ENCODE measurements at places on chromosomes 6 and 20.

- DNase-seq: no peak
Measured at GRCh38 chr6:164695896-164696295, 613.5 kb downstream of the C6orf118 start.

DNA sequence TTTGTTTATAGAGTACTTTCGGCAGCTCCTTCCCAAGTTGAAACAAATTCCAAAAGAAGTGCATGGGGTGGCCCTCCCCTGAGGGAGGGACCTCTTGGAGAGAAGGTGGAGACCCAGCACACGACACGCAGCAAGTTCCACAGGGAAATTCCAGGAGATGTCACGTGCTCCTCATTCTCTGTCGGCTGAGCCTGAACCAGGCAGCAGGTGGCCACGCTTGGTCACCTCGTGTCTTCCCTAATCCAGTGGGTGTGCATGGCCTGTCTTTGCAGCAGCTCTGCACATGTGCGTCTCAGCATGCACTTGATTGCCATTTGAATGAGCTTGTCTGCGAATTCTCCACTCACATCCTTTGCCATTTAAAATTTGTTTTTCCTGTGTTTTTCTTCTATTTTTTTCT is 357.4 kb downstream of the CDH4 start:
- DNase-seq: no peak

- no peak for DNase-seq
Measured at GRCh38 chr20:10213526-10213925, 5.1 kb upstream of the SNAP25 start.

DNA sequence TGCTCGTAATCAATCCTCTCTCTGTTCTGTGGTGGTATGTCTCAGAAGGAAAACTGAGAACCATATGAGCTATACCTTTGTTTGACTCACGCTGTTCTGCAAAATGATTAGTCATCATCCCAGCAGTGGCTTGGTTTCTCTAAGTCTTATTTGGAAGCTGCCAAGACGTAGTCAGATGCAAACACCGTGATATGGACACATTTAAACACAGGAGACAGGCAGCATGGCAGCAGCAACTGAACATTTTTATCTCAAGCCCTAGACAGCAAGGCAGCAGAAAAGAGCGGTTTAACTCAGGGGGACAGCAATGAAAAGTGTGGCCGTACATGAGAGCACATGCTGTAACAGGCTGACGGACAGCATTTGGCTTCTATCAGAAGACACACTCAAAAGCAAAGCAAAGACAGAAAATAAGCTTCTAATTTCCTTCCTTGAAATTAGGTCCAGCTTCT is 1295.1 kb downstream of the EPHA7 start:
- DNase-seq: no peak

GRCh38 chr6:17035257-17036064 is 66.4 kb upstream of the STMND1 start:
- DNase-seq: no peak

DNA sequence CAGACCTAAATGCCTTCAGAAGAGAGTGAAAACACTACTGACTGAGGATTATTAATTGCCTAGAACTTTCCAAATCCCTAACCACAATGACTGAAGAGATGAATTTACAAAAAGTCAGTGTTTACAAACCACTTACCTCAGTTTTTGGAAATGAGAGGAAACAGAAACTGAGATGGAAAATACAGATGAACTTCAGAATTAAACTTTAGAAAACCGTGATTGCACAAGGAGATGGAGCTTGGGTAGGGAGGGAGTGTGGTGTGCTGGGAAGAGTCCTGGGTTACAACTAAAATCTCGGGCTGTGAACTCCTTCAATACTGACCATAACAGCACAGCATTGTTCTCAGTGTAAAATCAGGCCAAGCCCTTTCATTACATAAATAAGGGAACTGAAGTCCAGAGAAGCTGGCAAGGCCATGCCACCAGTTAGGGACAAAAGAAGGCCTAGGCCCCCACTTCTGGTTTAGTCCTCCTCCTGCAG is 4.0 kb downstream of the ELMO2 start:
- DNase-seq: peak; percentile 51

- peak; percentile 32 for DNase-seq
Measured at GRCh38 chr20:57288651-57289277, 22.3 kb upstream of the BMP7 start.

- DNase-seq: peak; percentile 80
Measured at GRCh38 chr6:143397227-143398222, 53.0 kb downstream of the ADAT2 start.
